ENCODE measurements at places on chromosomes 2 and 18. TPM values are rescaled to one million over a fixed set of nuclear protein-coding genes. Genes with fewer than 3 reads are reported as not detected.

Gene EPHA4
- total RNA-seq, result 20.6 TPM

DNA sequence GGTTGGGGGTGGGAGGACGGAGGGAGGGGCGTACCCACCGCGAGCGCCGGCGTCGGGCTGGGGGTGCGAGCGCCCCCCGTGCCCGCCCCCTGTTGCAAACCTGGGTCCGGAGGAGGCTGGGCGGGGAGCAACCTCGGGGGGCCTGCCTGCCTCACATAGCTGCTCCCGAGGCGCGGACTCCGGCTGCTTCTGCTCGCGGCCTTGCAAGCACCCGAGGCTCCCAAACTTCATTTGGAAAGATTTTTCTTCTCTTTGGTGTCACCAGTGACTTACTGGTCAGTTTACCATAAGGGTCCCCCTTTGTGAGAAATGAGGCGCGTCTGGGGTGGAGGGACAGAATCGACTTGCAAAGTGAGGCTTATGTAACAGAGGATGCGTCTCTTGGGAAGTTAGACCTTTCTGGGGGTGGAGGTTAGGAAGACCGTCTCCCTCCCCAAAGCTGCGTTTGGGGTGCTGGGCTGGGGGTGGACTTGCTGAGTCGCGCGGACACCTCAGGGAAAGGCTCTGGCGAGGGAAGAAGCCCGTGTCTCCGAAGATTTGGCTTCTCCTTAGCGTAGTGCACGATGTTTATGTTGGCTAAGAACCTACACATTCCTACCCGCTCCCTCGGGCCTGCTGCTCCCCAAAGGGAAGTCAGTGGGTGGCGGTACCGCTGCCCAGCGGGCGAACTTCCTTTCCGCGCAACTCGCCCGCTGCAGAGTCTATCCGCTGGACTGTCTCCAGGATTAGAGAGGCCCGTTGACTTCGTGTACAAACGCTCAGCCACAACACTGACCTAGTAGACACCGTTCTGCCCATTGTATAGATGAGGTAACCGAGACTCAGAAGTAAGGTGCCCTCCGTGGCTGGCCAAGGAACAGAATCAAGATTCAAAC, 559 bp downstream of the TMEM37 start:
- DNase-seq, result no peak
- peak overlapping the region; percentile 83 for H3K4me3 ChIP-seq
- peaks cover 29% of the 10 kb centered on the region for H3K4me1 ChIP-seq
- H3K27ac ChIP-seq, result peak overlapping the region; percentile 94
- H3K36me3 ChIP-seq, result peaks cover 1% of the 10 kb centered on the region
- H3K27me3 ChIP-seq, result peaks cover 4% of the 10 kb centered on the region

- peaks cover 20% of the 10 kb centered on the region for H3K4me1 ChIP-seq
- peak overlapping the region; percentile 18 for H3K4me3 ChIP-seq
- no peaks in the 10 kb centered on the region for H3K27me3 ChIP-seq
- DNase-seq, result no peak
Measured at GRCh38 chr2:211900000-211900399, 638.6 kb downstream of the ERBB4 start.

Gene BCL11A
- total RNA-seq, result 139 TPM

DNA sequence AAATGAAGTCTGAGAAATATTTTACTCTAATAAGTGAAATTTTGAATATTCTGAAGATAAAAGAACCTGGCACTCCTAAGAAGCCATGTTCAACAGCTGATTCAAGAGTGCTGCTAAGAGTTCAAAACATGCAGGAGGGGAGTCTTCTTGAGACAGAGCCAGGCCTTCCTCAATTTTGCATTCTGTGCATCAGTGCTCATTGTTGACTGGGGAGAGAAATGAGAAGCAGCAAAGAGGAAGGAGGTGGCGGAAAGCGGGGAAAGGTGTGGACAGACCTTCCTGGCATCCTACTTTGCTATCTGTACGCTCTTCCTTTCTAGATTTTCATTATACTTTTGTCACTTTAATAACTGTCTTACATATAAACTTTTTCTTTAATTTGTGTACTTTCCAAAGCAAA, 29.7 kb upstream of the TXNDC2 start:
- no peak overlapping the region for H3K4me3 ChIP-seq
- peaks cover 10% of the 10 kb centered on the region for H3K36me3 ChIP-seq
- DNase-seq, result no peak
- no peaks in the 10 kb centered on the region for H3K27me3 ChIP-seq
- no peaks in the 10 kb centered on the region for H3K4me1 ChIP-seq

DNA sequence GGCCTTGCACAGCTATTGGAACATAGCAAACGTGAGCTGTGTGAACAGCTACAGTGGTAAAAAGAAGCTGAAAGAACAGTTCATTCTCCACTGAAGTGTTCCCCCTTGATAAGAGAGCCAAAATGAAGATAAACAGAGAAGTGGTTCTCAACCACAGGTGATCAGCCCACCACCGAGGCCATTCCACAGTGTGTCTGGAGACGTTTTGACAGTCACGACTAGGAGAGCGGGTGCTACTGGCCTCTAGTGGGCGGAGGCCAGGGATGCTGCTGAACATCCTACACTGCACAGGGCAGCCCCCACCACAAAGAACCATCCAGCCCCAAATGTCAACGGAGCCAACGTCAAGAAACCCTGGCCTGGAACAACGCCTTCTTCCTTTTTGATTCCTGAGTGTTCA, 38.4 kb downstream of the ADCY3 start:
- no peak overlapping the region for H3K4me3 ChIP-seq
- H3K4me1 ChIP-seq, result no peaks in the 10 kb centered on the region
- no peak overlapping the region for H3K27ac ChIP-seq
- no peak for DNase-seq

DNA sequence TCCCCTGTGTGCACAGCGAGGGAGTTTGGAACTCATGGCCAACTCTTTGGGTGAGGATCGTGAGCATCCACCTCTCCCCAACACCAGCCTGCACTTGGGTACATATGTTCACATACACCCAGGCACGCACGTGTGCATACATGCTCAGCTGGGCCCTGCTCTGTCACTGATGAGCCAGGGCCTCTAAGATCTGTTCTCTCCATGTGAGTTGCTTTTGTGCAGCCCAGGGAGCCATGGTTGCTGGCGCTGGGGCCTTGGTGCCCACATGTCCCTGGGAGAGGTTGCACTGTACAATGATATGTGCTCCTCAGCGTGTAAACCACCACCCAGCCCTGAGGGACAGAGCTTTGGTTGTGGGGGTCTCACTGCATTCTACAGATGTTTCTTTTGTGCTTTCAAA, 44.1 kb downstream of the KLHL29 start:
- H3K4me3 ChIP-seq, result no peak overlapping the region
- no peak for DNase-seq
- no peaks in the 10 kb centered on the region for H3K36me3 ChIP-seq
- H3K4me1 ChIP-seq, result peaks cover 24% of the 10 kb centered on the region

DNA sequence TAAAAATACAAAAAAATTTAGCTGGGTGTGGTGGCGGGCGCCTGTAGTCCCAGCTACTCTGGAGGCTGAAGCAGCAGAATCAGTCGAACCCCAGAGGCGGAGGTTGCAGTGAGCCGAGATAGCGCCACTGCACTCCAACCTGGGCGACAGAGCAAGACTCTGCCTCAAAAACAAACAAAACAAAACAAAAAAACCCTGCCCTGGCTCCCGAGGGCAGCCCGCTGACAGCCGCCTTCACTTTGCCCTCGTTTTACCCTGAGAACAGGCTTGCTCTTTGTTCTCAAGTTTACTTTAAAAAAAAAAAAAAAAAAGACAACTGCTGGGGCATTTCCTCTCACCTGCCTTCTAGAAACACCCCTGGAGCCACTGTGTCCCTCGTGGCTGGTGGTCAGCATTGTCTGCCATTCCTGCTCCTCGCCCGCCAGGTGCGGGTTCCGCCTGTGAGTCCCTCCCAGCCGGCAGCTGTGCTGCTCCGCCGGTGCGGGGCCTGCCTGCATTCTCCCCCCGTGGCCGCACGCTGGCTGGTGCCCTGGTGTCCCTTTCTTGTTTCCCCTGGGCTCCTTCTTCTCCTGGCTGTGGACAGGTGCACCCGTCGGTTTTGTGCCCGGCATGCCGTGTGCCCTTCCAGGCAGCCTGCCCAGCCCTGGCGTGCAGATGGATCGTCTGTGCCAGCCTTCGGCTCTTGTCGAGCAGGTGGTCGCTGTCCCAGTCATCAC, 105.7 kb downstream of the USP40 start:
- no peak overlapping the region for H3K4me3 ChIP-seq
- no peaks in the 10 kb centered on the region for H3K4me1 ChIP-seq
- no peak overlapping the region for H3K27ac ChIP-seq
- no peaks in the 10 kb centered on the region for H3K27me3 ChIP-seq
- peaks cover 23% of the 10 kb centered on the region for H3K36me3 ChIP-seq
- DNase-seq, result no peak

Gene DNAJC10
- 140 TPM for total RNA-seq

Gene CTLA4
- not detected for total RNA-seq

DNA sequence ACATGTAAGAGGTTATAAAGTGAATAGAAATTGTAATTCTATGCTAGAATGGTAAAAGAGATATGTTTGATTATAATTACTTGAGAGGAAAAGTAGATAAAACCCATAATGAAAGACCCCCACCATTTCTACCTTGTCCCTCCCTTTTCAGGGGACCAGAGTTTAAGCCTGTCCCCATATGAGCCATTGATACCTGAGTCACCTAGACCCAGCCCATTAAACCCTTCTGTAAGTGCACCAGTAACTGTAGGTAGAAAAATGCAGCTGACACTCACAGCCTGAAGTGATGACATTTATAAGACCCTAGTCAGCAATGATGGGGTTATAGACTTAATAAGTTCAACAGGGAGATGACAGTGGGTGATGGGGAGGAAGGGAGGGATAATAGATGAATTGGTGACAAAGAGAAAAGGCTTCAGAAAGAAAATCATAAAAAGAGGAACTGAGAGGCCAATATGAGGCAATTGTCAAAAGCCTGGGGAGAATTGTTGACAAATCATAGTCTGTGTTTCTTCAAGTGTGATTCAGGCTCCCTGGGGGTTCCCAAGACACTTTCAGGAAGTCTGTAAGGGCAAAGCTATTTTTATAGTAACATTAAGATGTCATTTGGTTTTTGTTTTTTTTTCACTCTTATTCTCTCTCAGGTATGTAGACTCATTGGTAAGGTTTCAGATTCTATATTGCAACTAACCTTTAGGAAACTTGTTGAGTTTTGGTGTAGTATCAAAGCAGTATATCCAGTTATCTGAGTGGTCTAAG, 544.2 kb downstream of the SATB2 start:
- no peaks in the 10 kb centered on the region for H3K27me3 ChIP-seq
- no peaks in the 10 kb centered on the region for H3K36me3 ChIP-seq
- H3K27ac ChIP-seq, result no peak overlapping the region

Gene FOXD4L1
- total RNA-seq, result 0.49 TPM

- peaks cover 13% of the 10 kb centered on the region for H3K4me1 ChIP-seq
- no peak for DNase-seq
- peaks cover 62% of the 10 kb centered on the region for H3K27me3 ChIP-seq
- no peaks in the 10 kb centered on the region for H3K36me3 ChIP-seq
- no peak overlapping the region for H3K27ac ChIP-seq
Measured at GRCh38 chr2:27495840-27496356, 741 bp upstream of the GCKR start.

Gene HDAC4
- 45.8 TPM for total RNA-seq

DNA sequence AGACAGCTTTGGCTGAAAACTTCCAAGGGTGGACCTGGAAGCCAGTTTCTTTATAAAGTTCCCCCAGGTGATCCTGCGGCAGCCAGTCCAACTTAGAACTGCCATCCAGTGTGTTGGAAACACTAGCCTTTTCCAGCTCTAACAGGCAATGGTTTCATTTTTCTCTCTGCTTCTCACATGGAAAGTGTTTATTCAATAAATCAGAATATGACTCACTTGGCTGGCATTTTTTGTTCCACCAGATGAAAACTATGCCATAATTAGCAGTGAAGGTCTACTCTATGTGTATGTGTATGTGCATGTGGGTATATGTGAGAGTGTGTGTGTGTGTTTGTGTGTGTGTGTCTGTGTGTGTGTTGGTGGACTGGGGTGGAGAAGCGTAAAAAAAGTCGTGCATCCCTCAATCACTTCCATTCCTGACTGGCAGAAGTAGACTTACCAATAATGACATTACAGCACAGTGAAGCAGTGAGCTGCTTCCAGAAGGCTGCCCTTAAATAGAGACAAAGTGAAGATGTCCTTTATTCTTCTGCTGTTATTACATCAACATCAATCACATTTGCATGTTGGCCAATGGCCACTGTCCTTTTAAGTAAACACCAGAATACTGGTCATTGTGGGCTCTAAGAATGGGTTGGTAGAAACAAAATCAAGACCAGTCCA, 90.9 kb upstream of the SETBP1 start:
- peaks cover 44% of the 10 kb centered on the region for H3K4me1 ChIP-seq
- no peak for DNase-seq
- H3K27me3 ChIP-seq, result no peaks in the 10 kb centered on the region
- no peaks in the 10 kb centered on the region for H3K36me3 ChIP-seq

- peaks cover 22% of the 10 kb centered on the region for H3K36me3 ChIP-seq
- H3K4me3 ChIP-seq, result no peak overlapping the region
- no peak overlapping the region for H3K27ac ChIP-seq
- no peaks in the 10 kb centered on the region for H3K27me3 ChIP-seq
- no peak for DNase-seq
Measured at GRCh38 chr2:98524168-98524567, 79.5 kb downstream of the INPP4A start.

DNA sequence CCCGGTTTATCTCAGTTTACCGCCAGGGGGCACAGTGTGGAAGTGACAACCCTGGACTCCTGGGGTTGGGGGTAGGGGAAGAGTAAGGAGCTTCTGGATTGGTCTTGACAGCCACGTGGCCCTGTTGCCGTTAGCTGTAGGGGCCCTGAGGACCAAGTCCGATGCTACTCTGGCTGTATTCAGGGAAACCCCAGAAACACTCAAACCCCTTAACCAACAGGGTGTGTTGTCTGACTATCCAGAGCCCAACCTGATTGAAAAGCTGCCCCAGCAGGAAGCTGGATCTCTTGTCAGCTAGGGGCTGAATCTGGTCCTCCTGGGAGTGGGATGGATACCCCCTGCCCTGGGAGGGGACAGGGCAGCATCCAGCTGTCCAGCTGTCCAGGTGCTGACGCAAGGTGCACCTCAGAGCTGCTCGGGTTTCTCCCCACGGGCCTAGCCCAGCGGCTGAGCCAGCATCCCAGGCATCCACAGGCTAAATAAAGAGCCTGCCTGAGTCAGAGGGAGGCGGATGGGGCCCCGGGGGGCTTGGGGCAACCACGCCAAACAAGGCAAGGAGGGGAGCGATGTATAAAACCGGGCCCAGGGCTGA, 3.1 kb upstream of the GMPPA start:
- H3K4me3 ChIP-seq, result no peak overlapping the region
- peak; percentile 70 for DNase-seq
- peaks cover 40% of the 10 kb centered on the region for H3K4me1 ChIP-seq
- H3K36me3 ChIP-seq, result no peaks in the 10 kb centered on the region
- no peak overlapping the region for H3K27ac ChIP-seq
- peaks cover 73% of the 10 kb centered on the region for H3K27me3 ChIP-seq

Gene SLC38A11
- total RNA-seq, result 0.59 TPM

Gene NEB
- 0.92 TPM for total RNA-seq

- H3K27me3 ChIP-seq, result peaks cover 80% of the 10 kb centered on the region
- H3K27ac ChIP-seq, result no peak overlapping the region
- DNase-seq, result no peak
- peaks cover 17% of the 10 kb centered on the region for H3K4me1 ChIP-seq
Measured at GRCh38 chr2:219254590-219255201, 978 bp upstream of the TUBA4A start.

- H3K4me1 ChIP-seq, result peaks cover 36% of the 10 kb centered on the region
- H3K27ac ChIP-seq, result peak overlapping the region; percentile 64
- peaks cover 6% of the 10 kb centered on the region for H3K36me3 ChIP-seq
- no peak overlapping the region for H3K4me3 ChIP-seq
- no peaks in the 10 kb centered on the region for H3K27me3 ChIP-seq
- no peak for DNase-seq
Measured at GRCh38 chr18:3692113-3692621, 242.2 kb downstream of the TGIF1 start.

GRCh38 chr18:14974576-14974975, 226.6 kb downstream of the ANKRD30B start:
- no peaks in the 10 kb centered on the region for H3K4me1 ChIP-seq
- H3K4me3 ChIP-seq, result no peak overlapping the region
- DNase-seq, result no peak

Measured in mesothelial cell of epicardium (in vitro differentiated cells).